ENCODE measurements at places on chromosomes 16 and 17.
A peak's percentile ranks its signal among the peaks of the same experiment; 100 is the strongest.

- no peak for DNase-seq
These were observed 185.0 kb downstream of the TANC2 start for GRCh38 chr17:63150994-63151464.

DNA sequence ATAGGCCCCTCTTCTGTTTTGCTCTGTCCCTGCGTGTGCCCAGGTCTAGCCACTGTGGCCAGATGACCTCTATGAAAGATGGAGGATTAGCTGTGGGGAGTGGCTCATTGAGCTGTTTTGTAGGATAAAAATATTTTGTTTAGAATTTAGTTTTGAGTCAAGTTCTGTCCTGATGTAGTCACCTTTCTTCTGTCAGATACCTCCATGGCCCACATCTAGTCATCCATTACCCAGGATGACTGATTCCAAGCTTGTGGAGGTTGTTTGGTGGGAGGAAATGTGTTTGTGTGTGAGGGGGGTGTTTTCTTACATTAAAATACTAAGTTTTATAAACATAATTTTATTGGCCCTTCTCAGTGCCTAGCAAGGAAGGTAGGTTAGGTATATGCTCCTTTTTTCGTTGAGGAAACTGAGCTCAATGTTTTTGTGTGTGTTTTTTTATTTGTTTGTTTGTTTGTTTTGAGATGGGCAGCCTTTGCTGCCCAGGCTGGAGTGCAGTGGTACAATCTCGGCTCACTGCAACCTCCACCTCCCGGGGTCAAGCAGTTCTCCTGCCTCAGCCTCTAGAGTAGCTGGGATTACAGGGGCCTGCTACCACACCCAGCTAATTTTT lies 16.3 kb downstream of the SNX11 start:
- DNase-seq = no peak

- DNase-seq = no peak
These were observed 2.5 kb upstream of the LDHD start for GRCh38 chr16:75118943-75119539.

DNA sequence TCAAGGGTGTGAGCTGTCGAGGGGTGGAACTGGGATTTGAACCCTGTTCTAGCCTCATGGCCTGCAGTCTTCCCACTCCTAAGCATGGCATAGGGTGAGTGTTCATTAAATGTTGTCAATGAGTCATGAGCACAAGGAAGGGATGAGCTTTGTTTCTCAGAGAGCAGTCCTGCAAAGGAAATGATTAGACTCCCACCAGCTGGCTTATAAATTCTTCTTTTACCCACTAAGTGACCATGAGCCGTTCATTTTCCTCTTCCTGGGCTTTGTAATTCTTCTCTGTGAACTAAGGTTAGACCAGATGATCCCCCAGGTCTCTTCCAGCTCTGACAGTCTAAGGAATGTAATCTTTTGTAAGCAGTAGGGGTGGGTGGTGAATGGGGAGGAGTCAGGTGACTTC lies 47.9 kb upstream of the HNF1B start:
- peak; percentile 44 for DNase-seq

GRCh38 chr17:42920106-42920900 lies 19.7 kb downstream of the G6PC1 start:
- no peak for DNase-seq

DNA sequence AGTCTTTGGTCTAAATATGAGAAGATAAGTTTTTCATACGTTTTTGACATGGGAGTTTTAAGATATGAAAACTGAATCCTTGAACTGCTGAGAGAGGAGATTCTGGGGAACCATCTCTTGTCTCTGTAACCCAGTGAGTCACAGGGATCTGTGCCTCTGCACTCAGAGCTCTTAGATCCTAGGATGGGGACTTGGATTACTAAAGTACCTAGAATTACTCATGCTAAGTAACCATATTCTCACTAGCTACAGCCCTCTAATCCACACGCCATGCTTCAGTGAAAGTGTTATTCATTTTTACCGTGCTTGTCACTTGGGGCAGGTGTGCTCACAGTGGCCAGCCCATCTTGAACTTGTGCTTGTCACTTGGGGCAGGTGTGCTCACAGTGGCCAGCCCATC lies 2.0 kb downstream of the MRM3 start:
- DNase-seq = no peak

- DNase-seq = peak; percentile 83
These were observed 21.5 kb downstream of the GPR179 start for GRCh38 chr17:38322156-38322779.

DNA sequence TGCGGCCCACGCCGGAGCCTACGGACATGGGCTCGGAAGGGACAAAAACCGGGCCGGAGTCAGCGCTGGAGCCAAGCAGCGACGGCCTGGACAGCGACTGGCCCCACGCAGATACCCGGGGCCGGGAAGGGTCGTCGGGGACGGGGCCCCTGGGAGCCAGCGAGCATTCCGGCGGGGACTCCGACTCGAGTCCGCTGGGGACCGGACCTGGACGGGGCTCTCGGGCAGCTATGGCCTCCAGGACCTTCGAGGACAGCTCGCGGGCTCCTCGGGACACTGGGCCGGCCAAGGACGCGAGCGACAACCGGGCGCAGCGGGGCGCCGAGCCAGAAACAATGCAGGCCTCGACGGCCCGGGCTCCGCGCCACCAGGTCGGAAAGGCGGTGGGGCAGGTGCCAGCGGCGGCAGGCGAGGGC lies 1.0 kb downstream of the MYO15B start:
- no peak for DNase-seq

GRCh38 chr17:71304498-71305158 lies 816.2 kb upstream of the SOX9 start:
- no peak for DNase-seq

DNA sequence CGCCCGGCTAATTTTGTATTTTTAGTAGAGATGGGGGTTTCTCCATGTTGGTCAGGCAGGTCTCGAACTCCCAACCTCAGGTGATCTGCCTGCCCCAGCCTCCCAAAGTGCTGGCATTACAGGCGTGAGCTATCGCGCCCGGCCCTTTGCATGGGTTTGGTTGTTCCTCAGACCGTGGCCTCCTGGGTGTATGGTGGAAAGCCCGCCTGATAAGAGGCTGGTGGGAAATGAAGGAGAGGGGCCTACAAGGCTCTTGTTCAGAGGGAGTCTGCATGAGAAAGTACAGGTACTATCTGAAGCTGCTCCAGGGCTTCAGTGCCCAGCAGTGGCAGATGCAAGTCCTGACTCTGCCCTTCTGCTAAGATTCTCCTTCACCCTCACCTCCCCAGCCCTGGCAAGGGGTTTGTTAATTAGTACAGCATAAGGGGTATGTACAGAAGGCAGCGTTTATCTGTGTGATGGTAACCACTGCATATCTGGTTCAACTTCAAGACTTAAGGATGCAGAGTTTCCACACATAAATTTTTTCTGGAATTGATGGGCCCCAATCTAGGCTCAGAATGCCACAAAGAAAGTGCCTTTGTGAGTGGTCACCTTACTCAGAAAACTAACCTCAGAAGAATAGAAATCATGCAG lies 24.2 kb downstream of the GRB7 start:
- DNase-seq = no peak

- DNase-seq = no peak
These were observed 12.5 kb upstream of the ATP2A3 start for GRCh38 chr17:3976675-3977171.

GRCh38 chr17:55140809-55141208 lies 124.0 kb upstream of the HLF start:
- no peak for DNase-seq

GRCh38 chr16:30837904-30838303 lies 50.9 kb upstream of the ZNF629 start:
- no peak for DNase-seq

DNA sequence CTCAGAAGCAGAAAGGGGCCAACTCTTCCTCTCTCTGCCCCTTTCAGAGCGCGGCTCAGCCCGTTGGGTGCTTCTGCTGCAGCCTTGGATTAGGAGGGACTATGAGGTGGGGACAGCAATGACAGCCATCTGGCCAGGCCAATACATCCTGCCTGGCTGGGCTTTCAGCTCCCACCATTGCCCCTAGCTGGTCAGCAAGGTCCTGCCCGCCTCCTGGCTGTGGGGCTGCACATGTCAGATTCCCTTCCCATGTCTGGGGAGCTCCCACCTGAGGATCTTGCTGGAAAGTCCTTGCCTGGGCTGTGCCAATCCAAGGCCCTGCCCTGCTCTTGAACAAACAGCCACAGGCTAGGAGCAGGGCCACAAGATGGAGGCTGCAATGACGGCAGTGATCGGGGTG lies 8.3 kb downstream of the TRIM65 start:
- DNase-seq = no peak

DNA sequence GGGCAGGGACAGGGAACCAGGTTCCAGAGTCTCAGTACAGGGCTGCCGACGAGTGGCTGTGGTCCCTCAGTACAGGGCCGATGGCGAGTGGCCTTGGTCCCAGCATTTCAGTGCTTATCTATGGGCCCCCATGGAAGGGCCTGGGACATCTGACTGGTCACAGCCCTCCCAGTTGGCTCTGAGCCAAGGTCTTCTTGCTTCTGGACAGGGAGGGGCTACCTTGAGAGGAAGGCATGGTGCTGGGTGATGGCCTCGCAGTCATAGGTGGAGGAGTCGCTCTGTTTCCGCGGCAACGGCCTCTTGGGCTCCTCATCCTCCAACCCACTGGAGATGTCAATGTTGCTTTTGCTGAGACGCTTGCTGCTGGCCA lies 32.5 kb downstream of the PIMREG start:
- no peak for DNase-seq

GRCh38 chr16:35560637-35560984 lies 2101.2 kb downstream of the TP53TG3F start:
- no peak for DNase-seq

GRCh38 chr17:37179893-37180292 lies 195.9 kb upstream of the C17orf78 start:
- no peak for DNase-seq

GRCh38 chr16:80462917-80463316 lies 77.9 kb upstream of the DYNLRB2 start:
- DNase-seq = no peak

- no peak for DNase-seq
These were observed 541 bp downstream of the VKORC1 start for GRCh38 chr16:31094088-31094423.

- DNase-seq = no peak
These were observed 2.4 kb upstream of the CACNA1G start for GRCh38 chr17:50558091-50558490.

- no peak for DNase-seq
These were observed 304.2 kb upstream of the TNRC6C start for GRCh38 chr17:77654296-77654695.

GRCh38 chr16:53323924-53324323 lies 110.3 kb upstream of the RBL2 start:
- no peak for DNase-seq

DNA sequence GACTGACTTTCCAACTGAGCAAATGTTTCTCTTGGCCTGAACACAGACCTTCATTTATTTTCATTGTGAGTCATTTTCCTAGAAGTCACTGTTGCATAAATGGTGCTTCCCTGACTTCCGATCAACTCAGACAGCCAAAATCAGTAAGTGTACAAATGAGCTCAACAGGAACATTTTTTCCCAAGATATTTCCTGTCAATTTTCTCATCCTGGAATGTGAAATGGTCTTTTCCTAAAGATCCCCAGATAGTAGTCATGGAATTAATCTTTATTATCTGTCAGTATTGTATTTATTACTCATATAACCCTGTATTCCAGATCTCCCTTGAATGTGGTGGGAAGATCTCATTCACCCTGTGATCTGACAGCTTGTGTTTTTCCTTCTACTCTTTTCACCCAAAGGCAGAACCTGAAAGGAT lies 360.3 kb upstream of the KIF2B start:
- DNase-seq = no peak

DNA sequence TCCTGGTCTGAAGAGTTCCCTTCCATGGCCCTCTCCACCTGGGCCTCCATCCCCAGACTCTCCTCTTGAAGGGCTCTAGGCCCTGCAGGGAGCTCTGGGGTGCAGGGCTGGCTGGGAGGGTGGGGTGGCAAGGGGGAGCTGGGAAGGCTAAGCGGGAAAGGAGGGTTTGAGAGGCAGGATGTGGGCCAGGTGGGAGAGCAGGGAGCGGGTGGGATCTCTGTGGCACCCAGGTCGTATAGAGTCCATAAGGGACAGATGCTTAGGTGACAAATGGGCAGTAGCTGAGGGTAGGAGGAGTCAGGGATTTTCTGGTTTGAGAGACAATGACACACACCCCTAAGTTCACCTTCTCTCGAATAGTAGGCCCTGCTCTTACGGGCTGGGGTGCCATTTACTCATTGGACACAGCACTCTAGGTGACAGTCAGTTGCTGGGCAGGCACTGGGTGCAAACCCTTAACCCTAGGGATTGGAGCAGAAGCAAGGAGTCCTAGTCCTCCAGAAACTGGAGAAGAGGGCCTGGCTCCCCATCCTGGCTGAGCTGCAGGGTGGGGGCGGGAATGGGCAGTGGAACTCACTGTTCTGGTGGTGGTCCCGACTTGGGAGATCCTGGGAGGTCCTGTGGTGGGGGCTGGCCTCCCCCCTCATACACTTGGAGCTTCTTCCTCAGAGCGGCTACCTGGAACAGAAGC lies 15.3 kb downstream of the KIF18B start:
- DNase-seq = no peak

GRCh38 chr17:10126616-10127501 lies 71.5 kb downstream of the GAS7 start:
- peak; percentile 52 for DNase-seq

GRCh38 chr17:17872547-17873345 lies 36.0 kb upstream of the SREBF1 start:
- DNase-seq = no peak

DNA sequence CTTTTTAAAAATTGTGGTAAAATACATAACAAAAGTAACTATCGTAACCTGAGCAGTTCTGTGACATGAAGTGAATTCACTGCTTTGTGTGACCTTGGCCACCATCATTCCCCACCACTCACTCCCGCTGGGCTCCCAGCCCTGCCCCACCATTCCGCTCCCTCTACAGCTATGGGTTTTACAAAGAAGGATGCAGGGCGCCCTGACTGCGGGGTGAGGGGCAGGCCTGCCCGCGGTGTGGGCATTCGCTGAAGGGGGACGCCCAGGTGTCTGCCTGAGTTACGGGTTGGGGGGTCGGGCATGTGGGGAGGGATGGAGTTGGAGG lies at the start of gene CEMP1:
CEMP1 (minus strand) TSS at position 38 of the 325 bp plus-strand sequence. CDS start 335 bp downstream, outside the sequence.
- no peak for DNase-seq

GRCh38 chr16:70276392-70276791 lies 12.9 kb downstream of the AARS1 start:
- no peak for DNase-seq

- no peak for DNase-seq
These were observed 6.9 kb upstream of the HOXB2 start for GRCh38 chr17:48551596-48552465.

DNA sequence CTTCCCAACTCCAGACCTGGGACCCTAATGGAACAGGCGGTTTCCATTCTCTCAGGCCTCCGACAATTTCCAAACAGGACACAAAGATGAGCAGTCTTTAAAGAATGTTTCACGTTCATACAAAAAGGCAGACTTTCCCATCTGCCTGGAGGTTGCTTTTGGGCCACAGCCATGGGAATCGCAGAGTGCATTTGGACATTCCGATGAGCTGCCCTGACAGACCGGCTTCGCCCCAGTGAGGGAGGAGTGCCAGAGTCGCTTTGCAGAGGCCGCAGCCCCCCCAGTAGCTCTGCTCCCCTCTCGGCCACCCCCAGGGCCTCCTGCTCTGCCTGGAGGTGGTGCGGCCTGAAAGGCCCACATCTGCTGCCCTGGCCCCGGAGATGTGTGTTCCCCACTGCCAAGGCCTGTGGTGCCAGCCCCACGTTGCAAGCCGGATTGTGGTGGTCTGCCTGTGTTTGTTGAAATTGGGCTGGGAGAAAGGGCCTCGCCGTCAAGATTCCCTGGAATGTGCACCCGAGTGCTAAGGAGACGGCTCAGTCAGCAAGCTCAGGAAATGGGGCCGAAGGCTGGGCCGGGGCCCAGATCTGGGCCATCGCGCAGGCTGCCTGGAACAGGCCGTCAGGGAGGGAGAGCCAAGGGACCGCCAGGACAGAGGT lies 89.8 kb downstream of the C16orf95 start:
- DNase-seq = peak; percentile 64

All from AG20443 (cell line).